ENCODE measurements at places on chromosomes 1 and 21.
A peak's percentile ranks its signal among the peaks of the same experiment; 100 is the strongest.

- peak; percentile 13 for DNase-seq
Observed at GRCh38 chr1:67674260-67675011, 10.6 kb upstream of the GADD45A start.

- no peak for DNase-seq
Observed at GRCh38 chr1:53893999-53894636, at the start of gene DIO1. Gene DIO1 (plus strand): TSS chr1:53894187. CDS start chr1:53894211, 24 bp downstream.

- no peak for DNase-seq
Observed at GRCh38 chr1:216175714-216176113, 247.5 kb downstream of the USH2A start.

DNA sequence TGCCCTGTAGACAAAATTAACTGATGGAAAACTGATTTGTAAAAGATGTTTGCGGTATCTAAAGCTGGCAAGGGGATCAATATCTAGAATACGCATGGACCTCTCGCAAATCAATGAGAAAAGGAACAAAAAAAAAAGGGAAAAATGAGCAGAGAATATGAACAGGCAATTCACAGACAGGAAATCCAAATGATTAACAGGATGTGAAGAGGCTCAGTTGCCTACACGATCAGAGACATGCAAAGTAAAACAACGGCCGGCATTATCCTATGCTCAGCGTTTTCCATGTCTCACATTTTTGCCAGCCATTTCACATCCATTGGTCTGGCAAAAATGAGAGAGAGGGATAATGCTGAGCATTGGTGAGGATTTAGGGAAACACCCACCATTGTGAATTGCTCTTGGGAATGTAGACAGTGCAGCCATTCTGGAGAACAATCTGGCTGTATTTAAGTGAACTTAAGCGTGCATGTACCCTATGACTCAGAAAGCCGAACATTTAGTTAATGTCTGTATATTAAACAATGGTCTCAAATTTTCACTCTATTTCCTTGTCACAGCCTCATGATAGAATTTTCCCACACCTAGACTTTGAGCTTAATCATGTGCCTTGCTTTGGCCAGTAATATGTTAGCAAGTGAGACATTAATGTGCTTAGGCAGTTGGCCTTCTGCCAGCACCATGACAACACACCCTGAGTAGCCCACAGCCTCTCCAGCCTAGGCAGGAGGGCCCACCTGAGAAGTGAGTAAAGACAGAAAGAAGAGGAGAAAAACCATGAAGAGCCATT lies 61.0 kb upstream of the NBPF3 start:
- DNase-seq, result no peak

GRCh38 chr1:167196166-167196565 lies 24.5 kb upstream of the POU2F1 start:
- DNase-seq, result no peak

Data from NCI-H774 (cell line).